ENCODE measurements at places on chromosomes 13 and 19.

DNA sequence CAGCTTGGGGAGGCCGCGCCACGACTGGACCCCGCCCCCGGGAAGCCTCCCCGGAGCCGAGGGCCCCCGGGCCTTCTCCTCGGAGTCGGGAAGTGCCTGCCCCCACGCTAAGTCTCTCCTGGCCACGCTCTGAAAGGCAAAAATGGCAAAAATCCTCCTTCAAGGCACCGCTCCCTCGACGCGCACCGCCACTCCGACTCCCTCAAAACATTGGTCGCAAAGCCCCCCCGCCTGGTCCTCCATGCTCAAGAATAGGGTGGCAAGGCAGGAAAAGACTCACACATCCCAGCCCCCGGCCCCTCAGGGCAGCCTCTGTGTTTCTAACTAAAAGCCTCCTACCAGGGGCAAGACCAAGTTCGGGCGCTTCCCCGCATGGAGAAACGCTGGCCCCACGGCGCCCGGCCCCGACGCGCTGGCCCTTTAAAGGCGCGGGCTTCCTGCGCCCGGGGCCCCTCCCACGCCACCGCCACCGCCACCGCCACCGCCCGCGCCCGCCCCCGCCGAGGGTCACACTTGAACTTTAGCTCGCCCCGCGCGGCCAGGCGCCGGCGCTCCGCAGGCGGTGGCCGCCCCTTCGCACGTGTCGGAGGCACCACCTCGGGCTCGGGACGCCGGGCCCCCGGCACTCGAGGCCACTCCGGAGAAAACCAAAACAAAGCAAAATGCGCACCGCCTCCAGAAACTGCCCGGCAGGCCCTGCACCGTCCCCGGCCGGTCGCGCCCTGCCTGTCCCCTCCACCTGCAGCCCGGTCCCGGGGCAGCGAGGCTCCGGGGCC, 1.9 kb downstream of the FOXO1 start:
- peak; percentile 60 for DNase-seq

- no peak for DNase-seq
Measured at GRCh38 chr19:44002212-44002565, 568 bp upstream of the ZNF230 start.

GRCh38 chr13:40047322-40047771, 391.9 kb downstream of the COG6 start:
- no peak for DNase-seq

- no peak for DNase-seq
Measured at GRCh38 chr19:9914001-9914314, 22.4 kb downstream of the OLFM2 start.

GRCh38 chr19:50515168-50515561, 1.5 kb upstream of the ASPDH start:
- DNase-seq = no peak

- no peak for DNase-seq
Measured at GRCh38 chr13:74675182-74675581, 541.0 kb upstream of the KLF12 start.

GRCh38 chr13:99279637-99280036, 21.5 kb upstream of the GPR18 start:
- DNase-seq = no peak

DNA sequence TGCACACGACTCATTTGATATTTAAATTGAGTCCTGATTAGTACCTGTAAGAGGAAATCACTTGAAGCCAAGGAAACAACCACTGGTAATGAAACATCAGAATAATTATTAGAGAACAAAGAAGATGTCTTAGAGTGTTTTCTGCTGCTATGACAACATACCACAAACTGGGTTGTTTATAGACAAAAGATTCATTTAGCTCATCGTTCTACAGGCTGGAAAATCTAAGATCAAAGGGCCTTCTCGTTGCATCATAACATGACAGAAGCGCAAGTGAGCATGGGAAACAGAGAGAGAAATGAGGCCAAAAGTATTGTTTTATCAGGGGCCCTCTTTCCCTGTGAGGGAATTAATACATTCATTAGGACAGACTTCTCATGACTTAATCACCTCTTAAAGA, 1024.0 kb upstream of the PCDH9 start:
- DNase-seq = no peak

DNA sequence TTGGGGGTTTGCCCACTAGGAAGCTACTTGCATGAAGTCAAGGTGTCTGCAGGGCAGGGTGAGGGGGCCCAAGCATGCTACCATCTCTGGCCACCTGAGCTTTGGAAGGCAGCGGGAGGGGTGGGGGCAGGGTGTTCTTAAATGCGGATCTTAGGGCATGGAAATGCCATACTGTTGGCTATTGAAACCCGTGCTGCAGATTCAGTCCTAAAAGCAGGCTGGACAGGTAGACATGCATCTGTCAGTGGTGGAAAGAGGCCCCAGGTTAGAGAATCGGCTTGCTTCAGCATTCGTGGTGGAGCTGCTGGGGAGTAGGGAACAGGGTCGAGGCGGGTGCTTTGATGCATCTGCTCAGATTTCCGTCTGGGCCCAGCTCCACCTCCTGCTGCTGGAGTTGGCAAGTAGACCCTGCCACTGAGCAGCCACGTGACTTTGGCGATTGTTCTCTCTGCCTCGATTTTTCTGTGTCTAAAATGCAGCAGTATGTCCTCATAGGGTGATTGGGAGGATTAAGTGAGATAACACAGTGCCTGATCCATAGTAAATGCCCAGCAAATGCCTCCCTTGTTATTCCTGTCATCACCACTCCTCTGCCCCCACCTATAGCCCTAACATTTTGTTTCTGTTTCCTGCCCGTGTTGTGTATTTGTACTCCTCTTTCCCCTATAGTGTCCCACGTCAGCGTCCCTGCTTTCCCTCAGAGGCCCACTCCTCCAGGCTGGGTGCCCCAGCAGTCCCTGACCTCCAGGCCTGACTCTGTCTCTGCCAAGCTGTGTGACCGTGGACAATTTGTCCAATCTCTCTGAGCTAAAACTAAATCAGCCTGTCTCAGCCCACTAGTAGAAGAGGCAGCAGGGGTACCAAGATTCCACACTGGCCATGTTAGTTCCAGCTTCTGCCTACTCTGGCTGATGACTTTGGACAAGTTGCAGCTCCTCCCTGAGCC, 5.8 kb downstream of the PPP1R37 start:
- no peak for DNase-seq

DNA sequence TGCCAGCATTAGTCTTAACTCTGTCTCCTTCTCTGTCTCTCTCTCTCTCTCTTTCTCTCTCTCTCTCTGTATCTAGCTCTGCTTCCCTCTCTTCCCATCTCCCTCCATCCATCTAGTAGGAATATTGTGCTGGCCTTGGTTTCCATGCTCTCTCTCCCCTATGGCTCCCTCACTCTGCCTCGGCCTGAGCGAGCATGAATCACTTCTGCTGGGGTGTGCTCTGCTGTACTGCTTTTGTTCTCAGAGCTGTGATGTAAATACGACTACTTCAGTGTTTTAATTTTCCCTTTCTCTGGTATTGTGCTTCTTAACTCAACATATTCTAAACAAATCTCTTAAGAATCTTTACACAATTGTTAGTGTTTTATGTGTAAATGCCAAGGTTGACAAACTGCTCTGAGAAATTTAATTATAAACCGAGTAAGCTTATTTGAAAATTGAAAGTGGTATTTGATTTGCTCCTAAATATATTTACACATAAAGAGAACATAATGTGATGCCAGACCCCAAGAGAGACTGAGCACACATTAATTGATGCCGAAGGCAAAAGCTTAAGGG, 211.5 kb upstream of the KL start:
- no peak for DNase-seq

- DNase-seq = no peak
Measured at GRCh38 chr19:44894052-44894400, 3.0 kb downstream of the TOMM40 start.

DNA sequence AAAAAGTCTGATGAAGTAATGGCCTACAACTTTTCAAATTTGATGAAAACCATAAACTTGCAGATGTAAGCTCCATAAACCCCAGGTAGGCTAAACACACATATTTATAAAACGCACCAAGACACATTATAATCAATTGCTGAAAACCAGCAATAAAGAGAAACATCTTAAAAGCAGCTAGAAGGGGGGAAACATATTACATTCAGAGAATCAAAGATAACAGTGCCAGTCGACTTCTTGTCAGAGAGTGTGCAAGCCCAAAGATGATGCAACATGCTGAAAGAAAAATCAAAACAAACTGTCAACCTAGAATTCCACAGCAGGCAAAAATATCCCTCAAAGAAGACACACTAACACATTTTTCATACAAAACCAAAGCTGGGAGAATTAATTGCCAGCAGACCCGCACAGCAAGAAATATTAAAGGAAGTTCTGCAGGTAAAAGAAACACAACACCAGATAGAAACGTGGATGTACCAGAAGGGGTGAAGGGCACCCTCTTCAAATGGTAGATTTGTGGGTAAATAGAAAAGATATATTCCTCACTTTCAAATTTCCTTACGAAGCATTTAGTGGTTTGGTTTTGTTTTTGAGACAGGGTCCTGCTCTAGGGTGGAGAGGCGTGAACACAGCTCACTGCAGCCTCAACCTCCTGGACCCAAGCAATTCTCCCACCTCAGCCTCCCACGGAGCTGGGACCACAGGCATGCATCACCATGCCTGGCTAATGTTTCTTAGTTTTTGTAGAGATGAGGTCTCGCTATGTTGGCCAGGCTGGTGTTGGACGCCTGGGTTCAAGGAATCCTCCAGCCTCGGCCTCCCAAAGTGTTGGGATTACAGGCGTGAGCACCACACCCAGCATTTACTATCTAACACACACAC, 16.5 kb upstream of the ATP1A3 start:
- no peak for DNase-seq

- no peak for DNase-seq
Measured at GRCh38 chr13:64680739-64681138, 2549.4 kb downstream of the PCDH9 start.

GRCh38 chr13:20383058-20383457, 142.6 kb downstream of the CRYL1 start:
- no peak for DNase-seq

GRCh38 chr13:73602295-73602694, 531.9 kb downstream of the KLF12 start:
- no peak for DNase-seq

GRCh38 chr19:29524201-29524911, 1.4 kb upstream of the VSTM2B start:
- DNase-seq = no peak

DNA sequence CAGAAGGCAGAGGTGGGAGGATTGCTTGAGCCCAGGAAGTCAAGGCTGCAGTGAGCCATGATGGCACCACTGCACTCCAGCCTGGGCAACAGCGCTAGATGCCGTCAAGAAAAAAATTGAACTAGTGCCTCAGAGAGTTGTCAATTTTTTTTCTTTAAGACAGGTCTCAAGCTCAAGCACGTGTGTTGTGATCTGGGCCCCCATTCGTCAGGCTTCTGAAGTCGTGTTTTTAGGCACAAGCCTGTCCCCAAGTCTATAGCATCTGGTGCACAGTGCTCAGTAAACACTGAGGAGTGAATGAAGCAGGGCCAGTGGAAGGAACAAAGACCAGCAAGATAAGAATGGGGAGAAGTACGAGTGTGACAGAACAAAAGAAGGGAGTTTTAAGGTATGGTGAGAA, 23.7 kb upstream of the LAMP1 start:
- no peak for DNase-seq

DNA sequence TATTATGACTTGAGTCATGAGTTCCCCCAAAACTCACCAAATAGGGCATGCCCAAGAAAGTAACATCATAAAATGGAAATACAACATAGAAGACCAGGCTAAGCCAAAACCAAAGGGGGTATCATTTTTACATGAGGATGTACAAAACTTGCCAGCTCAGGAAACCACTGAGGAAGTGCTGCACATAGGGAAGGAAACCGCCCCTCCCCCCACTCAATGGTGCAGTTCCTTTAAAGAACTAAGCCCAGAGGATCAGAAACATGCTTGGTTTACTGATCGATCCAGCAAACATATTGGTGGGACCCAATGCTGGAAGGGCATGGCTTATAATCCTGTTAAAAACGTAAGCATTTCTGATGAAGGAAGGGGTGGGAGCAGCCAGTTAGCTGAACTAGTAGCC, 4.2 kb upstream of the ZNF486 start:
- peak; percentile 26 for DNase-seq

GRCh38 chr19:53812335-53812734, 11.8 kb downstream of the NLRP12 start:
- DNase-seq = no peak

DNA sequence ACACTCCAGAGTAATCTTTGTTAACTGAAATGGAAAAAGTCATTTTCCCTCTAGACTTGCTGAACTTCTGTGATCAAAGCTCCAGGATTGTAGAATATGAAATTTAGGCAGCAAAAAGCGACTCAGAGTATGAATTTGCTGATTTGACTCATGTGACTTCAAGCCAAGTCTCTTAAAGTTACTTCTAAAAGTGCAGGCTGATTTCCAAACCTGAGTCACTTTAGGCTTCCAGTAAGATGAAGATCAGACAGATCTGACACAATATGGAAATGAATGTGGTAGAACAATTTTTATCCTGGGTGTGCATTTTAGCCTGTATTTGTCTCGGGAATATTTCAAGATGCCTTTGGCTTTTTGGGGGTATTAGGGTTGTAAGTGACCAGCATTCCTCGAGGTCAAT, 151.0 kb upstream of the TMTC4 start:
- DNase-seq = no peak

GRCh38 chr19:50780753-50781435, 9.3 kb upstream of the ACP4 start:
- no peak for DNase-seq

GRCh38 chr13:61734683-61735082, 319.0 kb upstream of the PCDH20 start:
- DNase-seq = no peak

GRCh38 chr13:19836472-19836871, 27.0 kb downstream of the ZMYM5 start:
- DNase-seq = no peak

- no peak for DNase-seq
Measured at GRCh38 chr19:33950091-33950750, 153.6 kb downstream of the KCTD15 start.

DNA sequence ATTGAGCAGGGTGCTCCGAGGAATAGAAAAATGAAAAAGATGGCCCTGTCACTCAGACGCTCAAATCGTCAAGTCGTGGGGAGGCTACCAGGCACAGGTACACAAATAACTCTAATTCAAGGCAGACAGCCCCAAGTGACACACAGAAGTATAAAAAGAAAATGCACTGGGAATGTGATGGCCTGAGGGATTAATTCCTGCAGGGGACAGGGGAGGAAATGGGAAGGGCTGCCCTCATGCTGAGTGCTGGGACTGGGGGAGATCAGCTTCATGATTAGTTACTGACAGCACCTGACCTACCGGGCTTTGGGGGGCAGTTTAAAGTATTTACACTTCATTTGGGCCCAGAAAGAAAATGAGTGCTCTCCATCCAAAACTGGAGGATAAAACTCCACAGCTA, 20.9 kb upstream of the UBE2L5 start:
- no peak for DNase-seq

All from CD4-positive, alpha-beta T cell treated with Interferon gamma for 1 hour (primary cell).